T1000 (cell line): ENCODE measurements at places on chromosomes 5 and 9.

- DNase-seq = no peak
Measured at GRCh38 chr5:168935183-168935582, 356.0 kb upstream of the PANK3 start.

DNA sequence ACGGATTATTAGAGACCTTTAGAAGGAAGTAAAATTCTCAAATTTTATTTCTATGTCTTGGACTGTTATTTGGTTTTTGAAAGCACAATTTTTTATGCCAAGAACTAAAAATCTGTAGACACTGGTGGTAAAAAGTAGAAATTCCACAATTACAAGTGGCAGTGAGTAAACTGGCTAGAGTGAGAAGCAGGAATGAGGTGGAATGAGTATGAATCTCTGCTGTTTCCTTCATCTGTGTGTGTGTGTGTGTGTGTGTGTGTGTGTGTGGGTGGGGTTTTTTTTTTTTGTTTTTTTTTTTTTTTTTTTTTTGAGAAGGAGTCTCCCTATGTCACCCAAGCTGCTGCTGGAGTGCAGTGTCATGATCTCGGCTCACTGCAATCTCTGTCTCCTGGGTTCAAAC is 94.2 kb downstream of the TLE4 start:
- no peak for DNase-seq

- no peak for DNase-seq
Measured at GRCh38 chr5:140295414-140295813, 7.5 kb downstream of the PFDN1 start.

DNA sequence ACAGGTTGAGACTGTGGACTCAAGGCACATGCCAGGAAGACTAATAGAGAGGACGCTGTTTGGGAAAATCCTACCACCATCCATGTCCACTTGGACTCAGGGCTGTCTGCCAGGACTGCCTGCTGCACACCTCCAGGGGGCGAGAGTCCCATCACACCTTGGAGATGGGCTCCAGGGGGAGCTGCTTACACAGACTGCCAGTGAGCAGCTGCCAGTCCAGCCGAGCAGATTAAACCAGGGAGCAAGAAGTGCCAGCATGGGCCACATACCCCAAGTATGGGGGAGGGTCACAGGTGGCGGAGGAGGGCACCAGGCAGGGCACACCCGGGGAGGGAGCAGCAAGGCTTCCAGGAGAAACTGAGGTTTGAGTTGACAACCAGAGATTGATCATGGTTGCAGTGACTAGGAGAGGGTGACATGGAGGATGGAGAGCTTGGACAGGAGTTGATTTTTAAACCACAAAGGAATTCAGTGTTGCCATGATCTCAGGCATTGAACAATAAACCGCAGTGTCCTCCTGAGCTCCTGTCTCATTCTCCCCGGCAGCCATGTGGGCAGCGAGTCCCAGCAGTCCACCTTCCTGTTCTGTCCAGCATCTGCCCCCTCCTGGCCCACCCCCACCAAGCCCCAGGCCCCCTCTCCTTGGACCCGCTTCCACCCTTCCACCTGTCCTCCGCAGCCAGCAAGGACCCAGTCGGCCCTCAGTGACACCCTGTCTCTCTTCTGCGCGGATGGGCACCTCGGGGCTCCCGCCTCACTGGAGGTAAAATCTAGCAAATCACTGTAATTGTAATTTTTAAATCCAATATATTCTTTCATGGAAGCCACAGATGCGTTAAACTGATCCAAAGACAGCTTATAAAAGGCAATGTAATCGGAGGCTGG is 3.1 kb upstream of the VAV2 start:
- DNase-seq = no peak

DNA sequence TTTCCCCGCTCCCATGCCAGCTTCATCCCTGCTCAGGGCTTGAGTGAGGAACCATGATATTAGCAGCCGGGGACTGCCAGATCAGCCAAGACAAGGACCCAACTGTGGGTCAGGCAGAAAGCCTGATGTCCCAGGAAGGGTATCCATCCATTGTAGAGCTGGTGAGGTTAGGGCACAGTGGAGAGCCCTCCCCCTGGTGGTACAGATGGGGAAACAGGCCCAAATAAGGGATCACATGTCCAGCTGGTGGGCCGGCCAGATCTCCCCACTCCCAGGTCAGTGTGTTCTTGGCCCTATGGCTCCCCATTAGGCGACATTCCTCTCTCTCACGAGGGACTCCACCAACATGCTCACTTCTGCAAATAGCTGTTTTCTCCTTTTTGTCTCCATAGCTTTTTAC is 9.0 kb downstream of the CDX1 start:
- no peak for DNase-seq

GRCh38 chr5:125346316-125346715 is 599.9 kb upstream of the ZNF608 start:
- no peak for DNase-seq

- no peak for DNase-seq
Measured at GRCh38 chr9:91033797-91034196, 232.2 kb downstream of the SYK start.

GRCh38 chr9:120965344-120966012 is 38.9 kb upstream of the TRAF1 start:
- no peak for DNase-seq

DNA sequence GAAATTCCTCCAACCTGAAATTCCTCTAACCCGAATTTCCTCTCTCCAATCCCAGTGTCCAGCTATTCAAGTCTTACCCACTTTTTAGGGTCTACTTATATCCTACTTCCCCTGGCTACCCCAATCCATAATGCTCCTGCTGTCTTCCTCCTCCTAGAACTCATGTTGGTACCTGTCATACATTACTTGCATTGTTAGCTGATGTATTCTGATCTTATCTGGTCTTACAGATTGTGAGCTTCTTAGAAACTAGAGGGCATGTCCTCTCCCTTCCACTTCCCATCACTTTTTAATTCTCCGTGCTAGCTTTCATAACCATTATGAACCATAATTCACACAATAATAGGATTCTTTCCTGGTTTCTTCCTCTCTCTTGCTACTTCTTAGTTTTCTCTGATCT is 336.1 kb downstream of the CWC27 start:
- no peak for DNase-seq

DNA sequence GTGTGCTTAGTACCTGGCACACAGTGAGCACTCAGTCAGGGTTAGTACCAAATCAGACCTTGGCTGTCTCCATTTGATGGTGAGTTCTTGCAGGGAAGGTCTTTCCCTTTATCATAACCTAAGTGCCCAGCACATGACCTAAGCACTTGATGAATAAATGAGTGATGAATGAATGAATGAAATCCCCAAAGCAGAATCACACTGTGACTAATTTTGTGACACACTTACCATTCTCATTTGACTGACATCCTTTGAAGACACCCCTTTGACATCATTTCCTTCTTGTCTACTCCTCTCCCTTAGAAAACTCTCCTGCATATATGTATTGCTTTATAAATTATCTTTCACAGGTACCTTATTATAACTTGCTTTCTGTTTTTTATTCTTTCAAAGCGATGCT is 130.2 kb upstream of the ELL2 start:
- no peak for DNase-seq

DNA sequence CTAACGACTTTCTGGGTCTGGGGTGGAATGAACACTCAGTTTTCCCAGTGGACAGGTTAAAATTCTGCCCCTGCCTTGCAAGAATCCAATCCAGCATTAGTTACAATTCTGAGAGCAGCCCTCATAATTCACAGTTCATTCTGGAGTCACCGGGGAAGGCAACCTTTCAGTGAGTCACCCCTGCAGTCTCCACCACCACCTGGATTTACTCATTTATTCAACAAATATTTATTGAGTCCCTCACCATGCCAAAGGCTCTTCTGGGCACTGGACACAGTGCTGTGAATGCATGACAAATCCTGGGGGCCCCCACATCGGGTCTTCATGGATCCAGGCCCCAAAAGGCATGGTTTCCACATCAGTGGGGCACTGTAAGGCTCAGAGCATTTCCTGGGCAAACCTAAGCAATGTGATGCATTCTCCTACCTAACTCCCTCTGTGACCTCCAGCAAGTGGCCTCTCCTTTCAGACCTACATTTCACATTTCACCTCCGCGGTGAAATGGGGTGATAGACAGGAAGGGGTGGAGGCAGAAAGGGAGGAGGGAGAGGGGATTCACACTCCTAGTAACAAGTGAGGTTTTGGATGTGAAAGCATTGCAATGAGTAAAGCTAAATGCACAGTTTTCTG is 6.4 kb upstream of the MSX2 start:
- DNase-seq = no peak

DNA sequence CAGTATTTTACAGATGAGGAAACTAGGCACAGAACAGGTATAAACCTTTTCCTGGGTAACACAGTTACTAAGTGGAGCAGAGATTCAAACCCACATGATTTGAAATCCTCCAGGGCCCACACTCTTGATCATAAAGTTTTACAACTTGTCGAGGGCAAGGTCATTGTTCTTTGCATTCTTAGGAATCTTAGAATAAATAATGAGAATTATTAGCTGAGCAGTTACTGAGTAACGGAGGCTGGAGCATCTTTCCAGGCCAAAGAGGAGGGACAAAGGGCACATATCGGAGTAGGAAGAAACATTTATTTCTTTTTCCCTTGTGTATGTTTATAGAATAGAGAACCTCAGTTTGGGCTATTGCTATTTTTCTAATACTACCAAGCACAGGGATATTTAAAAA is 27.1 kb upstream of the F2R start:
- peak; percentile 20 for DNase-seq

DNA sequence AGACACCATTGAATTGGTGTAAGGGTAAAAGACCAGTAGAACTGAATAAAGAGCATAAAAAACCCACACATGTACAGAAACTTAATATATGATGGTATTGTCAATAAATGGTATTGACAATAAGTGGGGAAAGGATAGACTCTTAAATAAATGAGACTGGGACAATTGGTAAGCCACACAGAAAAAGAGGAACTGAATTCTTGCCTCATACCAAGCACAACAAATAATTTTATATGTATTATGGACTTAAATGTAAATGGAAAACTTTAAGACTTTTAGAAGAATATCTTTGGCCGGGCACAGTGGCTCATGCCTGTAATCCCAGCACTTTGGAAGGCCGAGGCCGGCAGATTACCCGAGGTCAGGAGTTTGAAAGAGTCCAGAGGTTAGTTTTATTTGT is 37.9 kb upstream of the PPP2CA start:
- no peak for DNase-seq

DNA sequence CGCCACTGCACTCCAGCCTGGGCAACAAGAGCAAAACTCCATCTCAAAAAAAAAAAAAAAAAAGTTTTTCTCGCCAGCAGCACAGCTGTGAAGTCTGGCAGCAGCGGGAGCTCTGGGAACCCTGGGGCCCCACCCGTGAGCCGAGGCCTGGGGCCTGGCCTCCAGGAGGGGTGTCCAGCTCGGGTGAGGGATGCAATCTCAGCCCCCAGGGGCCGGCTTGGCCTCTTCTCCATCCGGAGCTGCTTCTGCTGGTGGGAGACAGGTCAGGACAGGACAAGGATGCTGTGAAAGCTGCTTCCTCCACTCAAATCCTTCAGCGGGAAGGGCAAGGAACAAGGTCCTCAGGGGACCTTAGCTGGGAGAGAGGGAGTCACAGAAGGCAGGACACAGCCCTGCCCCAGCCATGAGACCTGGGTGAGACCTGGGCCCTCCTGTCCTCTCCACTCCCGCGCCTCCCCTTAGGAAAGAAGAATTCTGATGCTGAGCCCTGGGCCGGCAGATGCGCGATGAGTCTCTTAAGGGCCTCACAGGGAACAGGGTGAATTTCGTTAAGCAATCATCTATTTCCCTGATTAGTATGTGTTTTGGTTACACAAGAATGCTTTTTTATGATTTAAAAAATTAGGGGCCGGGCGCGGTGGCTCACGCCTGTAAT is 30.6 kb downstream of the PLPP7 start:
- no peak for DNase-seq

DNA sequence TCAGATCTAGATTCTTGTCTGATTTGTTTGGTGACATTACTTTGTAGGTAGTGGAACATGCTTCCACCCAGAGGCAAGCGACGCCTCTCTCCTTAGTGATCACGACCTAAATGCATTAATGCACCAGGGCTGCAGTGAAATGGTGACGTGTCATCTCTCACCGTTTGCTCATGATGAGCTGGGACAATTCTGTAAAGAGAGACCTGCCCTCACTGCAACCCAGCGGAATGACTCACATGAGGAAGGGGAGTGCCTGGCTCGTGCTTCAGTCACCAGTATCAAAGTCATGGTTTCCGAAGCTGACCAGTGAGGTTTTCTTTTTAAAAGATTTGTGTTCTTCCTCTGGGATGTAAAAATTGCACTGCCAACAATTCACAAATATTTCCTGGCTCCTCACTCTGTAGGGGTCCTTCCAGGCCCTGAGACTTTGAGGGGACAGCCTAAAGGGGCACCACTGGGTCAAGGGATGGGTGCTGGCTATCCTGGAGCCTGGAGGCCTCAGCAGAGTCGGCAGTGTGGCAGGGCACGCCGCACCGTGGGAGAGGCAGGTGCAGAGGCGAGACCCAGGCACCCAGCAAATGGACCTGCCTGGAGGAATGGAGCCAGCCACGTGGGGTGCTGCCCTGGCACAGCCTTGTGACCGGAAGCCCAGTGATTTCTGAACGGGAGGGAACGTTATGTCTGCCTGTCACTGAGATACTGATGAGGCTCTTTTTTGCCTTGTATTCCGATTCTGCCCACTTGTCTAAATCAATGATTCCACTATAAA is 17.3 kb downstream of the QSOX2 start:
- peak; percentile 47 for DNase-seq

DNA sequence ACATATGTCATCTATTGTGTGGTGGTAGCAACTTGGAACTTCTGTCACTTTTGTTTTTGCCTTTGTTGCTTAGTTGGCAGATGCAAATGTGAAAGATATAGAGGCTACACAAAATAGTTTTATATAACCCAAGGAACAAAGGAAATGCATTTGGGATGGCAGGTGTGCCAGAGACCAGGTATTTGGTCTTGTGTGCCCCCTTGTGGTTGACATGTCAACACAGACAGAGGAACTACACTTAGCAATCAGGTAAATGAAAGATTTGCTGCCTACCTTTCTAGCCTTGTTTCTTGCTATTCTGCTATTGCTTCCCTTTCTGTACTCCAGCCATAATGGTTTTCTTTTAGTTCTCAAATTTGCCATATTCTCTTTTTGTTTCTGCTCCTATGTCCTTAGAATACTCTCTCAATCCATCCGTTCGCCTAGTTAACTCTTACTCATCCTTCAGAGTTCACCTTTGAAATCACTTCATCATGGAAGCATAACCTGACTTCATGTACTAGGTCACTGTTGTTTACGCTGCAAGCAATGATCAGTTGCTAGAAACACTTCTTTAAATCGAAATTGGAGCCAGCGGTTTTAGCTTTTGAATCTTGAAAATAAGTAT is 119.5 kb downstream of the TRPM3 start:
- DNase-seq = no peak

GRCh38 chr9:100595391-100596199 is 17.7 kb downstream of the CAVIN4 start:
- no peak for DNase-seq

GRCh38 chr5:117504305-117504704 is 929.7 kb upstream of the SEMA6A start:
- no peak for DNase-seq

DNA sequence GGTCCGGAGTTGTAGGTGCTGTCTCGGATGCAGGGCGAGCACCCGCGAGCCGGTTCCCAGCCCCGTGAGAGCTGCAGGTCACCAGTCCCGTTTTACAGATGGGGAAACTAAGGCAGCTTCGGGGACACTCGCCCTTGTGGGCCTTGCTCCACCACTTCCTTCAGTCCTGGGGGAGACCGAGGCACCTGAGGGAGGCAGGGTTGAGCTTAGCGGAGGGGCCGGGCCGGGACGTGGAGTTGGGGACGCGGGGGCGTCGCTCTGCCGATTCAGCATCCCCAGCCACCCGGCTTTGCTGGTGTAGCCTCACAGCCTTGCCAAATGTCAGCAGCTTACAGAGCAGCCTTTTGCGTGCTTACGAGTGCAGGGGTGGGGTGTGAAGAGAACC is 530 bp downstream of the BBLN start:
- no peak for DNase-seq
